Stimulated activated CD4-positive, alpha-beta T cell treated with anti-CD3 and anti-CD28 coated beads, Interleukin-2, amount 100 ng/mL, for 24 hours (primary cell): ENCODE measurements at places on chromosomes 6 and 20.

GRCh38 chr6:116463301-116463700 lies 2.1 kb downstream of the CALHM6 start:
- no peak for DNase-seq

- DNase-seq, result no peak
These were observed 27.9 kb downstream of the GCLC start for GRCh38 chr6:53517021-53517420.

DNA sequence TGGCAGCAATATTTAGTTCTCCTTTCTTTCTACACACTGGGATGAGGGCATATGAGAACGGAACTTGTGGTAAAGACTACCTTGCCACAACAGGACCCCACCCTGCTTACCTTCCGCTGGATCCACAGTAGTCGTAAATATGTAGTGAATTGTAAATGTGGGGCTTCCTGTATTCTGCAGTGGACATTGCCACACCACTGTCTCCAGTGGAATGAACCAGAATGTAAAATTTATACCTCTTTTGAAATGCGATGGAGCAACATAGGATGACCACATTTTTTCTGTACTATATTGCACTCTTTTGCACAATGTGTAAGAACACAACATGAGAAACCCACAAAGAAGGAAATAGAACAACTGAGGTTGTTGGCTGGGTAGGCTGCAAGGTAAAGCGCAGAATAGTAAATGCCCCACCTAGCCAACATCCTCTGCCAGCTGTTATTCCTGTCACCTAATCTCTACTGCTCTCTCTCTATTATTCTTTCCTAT lies 16.1 kb upstream of the RIPOR2 start:
- DNase-seq, result no peak

GRCh38 chr6:45495429-45496084 lies 117.8 kb upstream of the SUPT3H start:
- no peak for DNase-seq

- DNase-seq, result no peak
These were observed 245.4 kb upstream of the SPTLC3 start for GRCh38 chr20:12763406-12763805.

DNA sequence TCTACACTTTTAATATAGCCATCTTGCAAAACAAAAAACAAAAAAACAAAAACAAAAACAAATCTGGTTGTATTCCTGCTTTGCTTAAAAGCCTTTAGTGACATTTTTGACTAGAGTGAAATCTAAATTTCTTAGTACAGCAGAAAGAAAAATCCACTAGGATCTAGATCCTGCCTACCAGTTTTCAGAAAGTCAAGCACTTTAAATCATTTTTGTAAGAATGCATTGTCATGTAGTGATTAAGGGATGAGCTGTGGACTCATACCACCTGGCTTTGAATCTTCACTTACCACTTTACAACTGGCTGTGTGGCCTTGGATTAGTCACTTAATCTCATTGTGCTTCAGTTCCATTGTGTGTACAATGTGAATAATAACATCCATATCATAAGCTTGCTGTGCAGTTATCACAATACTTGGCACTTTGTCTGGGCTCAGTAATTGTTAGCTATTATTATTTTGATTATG lies 4.0 kb downstream of the MKKS start:
- no peak for DNase-seq

DNA sequence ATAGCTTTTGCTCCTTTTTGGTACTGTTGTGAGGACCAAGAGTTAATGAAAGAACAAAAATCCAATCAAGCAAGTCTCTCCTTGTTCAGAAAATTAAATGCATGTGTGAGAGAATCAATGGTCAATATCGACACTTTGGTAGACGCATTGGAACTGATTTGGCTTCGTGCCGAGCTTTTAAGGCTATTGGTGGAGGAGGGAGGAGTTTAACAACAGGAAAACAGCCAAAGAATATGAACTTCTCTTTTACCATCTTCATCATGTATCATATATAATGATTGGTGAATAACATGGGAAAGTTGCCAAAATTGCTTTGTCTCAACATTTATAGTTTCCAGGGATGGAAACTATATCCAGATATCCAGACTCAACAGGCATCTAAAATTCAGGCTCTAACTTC lies 266.5 kb upstream of the CITED2 start:
- no peak for DNase-seq

- peak; percentile 22 for DNase-seq
These were observed 101.4 kb downstream of the SLX4IP start for GRCh38 chr20:10536531-10536930.

DNA sequence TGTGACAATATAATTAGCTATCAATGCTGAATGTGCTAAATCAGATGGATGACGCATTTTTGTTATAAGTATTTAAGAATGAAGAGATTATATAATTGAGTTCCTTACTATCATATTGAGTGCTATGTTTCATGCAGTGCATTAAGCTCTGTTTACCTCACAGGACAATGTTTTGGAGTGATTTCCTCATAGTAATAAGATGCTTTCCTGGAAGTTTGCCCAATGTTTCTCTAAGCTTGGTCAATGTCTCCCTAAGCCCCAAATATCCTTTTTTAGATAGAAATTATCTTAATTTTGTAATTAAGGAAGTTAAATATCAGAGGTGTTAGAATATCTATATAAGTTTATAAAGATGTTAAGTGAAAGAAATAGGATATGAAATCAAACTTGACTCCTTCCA lies 489.6 kb downstream of the MMUT start:
- no peak for DNase-seq

- DNase-seq, result no peak
These were observed 20.0 kb downstream of the FAM209B start for GRCh38 chr20:56552911-56553629.

DNA sequence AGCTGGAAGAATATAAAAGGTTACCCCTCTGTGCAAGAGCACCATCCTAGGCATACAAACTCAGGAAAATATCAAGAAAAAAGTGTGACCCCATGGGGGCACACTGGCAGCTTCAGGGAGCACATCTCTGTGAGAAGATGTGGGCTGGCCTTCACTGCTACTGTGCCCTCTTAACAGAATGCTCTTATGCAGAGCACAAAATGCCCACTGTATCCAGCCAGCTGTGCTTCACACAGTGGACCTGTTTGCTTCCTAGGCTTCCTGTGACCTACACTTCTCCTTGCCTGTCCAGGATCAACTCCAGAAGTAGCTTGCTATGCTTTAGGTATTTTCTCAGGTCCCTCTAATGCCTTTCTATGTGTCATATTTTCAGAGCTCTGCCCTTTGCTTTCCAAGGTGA lies 380.2 kb upstream of the MMS22L start:
- no peak for DNase-seq
